ENCODE measurements at places on chromosomes 2 and 18.

- no peak for DNase-seq
Observed at GRCh38 chr2:111664275-111664850, 219.6 kb downstream of the ANAPC1 start.

DNA sequence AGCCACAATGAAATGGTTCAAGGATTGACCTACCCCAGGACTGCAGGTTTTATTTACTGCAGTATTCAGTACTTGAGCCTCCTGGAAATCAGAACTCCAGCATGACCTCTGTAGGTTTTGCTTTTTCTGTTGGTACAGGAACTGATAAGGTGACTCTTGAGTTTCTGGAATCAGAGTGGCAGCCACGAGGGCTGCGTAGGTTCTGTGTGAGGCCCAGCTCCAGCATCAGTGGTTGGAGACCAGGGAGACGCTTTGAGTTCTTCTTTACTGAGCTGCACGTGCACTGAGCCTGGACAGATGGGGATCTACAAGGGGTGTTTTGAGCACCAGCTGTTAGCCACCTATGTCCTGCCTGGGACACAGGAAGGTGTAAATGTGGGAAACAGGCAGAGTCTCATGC is 222.7 kb upstream of the EPAS1 start:
- DNase-seq: no peak

- DNase-seq: no peak
Observed at GRCh38 chr2:238510911-238511613, 84.3 kb downstream of the ASB1 start.

DNA sequence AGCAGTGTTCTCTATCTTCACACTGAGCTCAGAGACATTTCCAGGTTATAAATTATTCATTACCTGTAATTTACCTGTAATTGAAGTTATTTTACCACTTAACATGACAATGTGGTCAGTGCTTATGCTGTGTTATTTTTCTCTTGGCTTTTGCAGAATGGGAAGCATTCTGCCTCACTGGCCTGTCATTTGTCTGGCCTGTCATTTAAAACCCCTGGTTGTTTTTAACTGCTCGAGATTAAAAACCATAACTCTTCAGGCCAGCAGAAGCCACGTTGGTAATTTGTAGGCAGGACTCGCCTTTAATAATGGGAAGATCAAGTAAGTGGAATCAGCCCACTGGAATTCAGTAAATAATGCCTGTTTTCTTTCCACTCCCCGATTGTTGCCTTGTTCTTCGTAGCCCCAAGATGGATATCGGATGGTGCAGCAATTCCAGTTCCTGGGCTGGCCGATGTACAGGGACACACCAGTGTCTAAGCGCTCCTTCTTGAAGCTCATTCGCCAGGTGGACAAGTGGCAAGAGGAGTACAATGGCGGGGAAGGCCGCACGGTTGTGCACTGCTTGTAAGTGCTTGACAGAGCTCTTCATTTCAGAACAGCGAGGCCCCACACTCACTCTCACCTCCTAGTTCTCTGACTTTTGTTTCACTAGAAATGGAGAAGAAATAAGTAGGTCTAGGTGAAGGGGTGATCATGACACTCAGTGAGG is 222.4 kb upstream of the RAB12 start:
- DNase-seq: no peak

DNA sequence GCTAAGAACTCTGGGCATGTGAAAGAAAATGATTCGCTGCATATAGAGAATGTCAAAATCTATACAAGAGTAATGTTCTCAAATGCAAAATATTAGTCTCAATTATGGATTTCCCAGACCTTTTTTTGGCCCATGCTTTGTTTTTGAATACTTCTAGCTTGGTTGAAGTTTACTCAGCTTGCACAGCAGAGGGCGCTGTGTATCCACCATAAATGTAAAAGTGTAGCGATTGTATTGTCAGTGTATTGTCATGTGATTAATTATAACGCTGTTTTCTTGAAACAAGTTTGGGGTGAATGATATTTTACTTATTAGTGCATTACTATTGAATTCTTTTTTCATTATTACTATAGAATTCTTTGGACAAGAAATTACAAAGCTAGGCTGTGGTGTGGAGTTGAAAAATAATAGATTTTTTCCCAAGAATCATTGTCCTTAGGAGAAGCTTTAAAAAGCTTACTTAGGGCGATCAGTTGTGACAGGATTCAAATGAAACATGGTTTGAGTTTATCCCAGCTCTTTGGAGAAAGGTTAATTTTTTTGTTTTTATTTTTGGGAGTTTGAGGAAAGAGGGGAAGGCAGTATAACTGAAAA is 98.3 kb downstream of the PIK3C3 start:
- peak; percentile 33 for DNase-seq

DNA sequence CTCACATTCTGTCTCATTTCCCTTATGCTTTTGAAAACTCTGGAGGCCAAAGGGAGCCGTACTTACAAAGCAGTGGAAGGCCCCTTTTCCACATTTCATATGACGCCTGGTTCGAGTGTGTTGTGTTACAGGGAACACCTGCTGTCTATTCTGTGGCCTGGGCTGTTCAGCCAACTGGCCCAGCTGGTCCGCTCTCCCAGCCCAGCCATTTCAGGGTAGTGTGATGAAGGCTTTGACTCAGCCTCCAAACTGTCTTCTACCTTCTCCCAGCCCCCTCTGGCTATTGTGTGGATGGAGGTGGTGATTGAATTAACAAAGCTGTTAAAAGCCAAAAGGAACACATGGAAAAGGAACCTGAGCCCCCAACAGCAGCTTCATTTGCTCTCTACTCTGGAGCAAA is 233.8 kb downstream of the ICOS start:
- no peak for DNase-seq

GRCh38 chr2:138780446-138780880 is 273 bp upstream of the NXPH2 start:
- peak; percentile 10 for DNase-seq

DNA sequence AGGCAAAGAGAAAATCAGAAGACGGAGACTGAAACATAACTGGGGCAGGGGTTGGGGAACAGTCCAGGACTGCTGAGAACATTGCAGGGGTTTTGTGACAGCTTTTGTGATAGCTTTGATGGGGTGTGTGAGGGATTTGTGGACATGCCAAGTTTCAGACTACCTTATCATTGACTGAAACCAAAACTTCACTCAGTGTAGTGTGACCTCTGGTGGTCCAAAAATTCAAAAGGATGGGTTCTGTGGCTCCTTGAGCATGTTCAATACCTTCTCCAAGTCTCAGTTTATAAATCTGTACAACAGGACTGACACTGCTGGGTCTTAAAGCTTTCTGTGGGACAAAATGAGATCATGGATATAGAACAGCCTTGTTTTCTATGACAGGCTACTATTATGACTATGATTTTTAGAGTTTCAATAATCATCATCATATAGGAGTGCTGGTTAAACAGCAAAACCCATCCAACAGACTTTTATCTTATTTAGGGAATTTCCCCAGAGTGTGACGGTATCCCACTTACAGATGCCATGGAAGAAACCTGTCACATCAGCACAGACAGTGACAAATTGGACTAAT is 259.2 kb upstream of the SLC14A2 start:
- DNase-seq: no peak

DNA sequence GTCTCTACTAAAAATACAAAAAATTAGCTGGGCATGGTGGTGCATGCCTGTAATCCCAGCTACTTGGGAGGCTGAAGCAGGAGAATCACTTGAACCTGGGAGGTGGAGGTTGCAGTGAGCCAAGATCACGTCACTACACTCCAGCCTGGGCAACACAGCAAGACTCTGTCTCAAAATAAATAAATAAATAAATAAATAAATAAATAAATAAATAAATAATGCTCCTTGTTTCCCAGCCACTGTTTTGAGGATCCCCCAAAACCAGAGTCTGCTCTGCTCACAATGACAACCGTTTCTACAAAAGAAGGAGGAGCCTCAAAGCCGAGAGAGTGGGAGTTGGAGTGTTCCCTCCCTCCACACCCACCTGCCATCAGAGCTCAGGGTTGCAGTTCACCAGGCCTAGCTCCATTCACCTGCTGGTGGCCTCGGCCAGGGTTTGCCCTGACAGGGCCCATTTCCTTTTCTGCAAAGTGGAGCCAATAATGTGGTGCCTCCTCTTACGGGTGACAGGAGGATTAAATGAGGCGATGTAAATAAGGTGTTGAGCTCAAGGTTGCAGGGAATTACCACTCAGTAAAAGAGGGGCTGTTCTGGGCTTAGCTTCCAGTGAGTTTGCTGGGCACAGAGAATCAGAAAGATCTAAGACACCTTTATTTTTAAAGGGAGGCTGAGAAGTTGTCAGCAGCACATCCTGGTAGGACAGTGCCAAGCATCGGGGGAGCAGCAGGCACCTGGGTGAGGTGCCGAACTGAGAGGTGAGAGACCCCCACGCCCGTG is 25.5 kb downstream of the CRACDL start:
- no peak for DNase-seq

DNA sequence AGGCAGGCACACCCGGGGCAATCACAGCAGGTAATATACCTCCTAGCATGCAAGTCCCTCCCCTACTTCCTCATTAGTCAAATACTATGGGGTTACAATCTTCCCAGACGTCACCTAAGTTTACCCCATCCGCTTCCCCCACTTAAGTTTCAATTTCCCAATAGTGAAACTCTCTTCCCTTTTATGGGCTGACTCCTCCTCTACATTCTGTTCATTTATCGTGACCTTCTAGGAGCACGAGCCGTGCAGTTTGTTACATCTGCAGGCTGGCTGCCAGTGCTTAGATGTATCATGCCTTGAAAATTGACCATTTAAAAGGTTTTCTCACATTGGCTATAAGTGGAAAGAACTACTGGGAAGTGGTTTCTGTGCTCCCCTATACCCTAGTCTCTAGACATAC is 1357.8 kb upstream of the CRIM1 start:
- no peak for DNase-seq

GRCh38 chr2:145874466-145874865 is 1354.5 kb upstream of the ZEB2 start:
- DNase-seq: no peak
